ENCODE measurements at places on chromosomes 1 and 21.
A peak's percentile ranks its signal among the peaks of the same experiment; 100 is the strongest.

GRCh38 chr21:36059823-36060158 is 535 bp downstream of the SETD4 start:
- DNase-seq: no peak

DNA sequence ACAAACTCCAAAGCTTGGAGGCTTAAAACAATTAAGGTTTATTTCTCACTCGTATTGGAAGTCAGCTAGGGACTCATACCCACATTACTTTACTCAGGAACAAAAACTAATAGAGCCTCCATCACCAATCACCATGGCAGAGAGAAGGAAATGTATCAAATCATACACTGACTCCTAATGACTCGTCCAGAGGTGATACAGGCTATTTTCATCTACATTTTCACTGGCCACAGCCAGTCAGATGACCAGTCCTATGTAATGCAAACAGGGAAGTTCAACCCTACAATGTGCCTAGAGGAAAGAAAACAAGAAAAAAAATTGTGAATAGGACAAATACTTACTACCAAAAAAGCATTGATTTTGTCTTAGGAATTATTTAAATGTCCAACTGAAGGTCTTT is 110.3 kb downstream of the SEC16B start:
- DNase-seq: no peak

GRCh38 chr21:25215698-25216384 is 391.4 kb downstream of the MRPL39 start:
- DNase-seq: no peak

DNA sequence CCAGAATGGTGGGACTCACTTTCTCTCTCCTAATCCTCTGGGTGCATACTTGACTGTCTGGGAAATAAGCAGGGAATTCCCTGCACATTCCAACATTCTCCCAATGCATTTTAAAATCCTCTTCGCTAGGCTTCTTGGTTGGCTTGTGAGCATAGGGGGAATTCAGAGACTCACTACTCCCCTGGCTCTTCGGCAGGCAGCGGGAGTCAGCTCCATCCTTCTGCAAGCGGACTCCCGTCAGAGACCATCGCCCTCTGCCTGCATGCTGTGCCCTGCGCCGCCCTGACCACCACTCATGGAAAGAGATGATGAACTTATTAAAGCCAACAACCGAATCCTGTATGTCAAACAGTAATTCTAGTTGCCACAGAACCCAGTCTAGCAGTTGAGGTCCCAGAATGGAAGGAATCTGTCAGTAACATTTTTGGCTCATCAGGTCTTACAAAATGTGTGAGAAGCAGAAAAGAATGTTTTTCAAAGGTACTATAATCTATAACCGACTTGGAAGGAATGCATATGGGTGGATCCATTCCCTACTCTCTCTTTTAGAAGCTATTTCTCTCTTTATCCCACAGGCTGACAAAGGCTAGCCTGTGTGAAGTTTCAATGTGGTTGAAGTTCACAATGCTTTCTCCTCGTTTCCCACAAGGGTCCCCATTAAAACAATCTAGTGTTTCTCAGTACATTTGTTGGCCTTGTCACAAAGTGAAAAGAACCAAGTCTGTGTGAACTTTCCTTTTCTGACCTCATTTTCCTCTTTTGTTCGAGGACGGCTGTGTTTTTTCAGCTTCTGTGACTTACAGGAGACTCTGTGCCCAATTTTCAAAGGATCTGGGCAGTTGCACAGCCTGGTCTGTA is 119.1 kb upstream of the ADAR start:
- no peak for DNase-seq

GRCh38 chr1:158353303-158354075 is at the start of gene CD1E:
CD1E (plus strand) TSS chr1:158353894; CDS start chr1:158353989, 95 bp downstream.
- no peak for DNase-seq

DNA sequence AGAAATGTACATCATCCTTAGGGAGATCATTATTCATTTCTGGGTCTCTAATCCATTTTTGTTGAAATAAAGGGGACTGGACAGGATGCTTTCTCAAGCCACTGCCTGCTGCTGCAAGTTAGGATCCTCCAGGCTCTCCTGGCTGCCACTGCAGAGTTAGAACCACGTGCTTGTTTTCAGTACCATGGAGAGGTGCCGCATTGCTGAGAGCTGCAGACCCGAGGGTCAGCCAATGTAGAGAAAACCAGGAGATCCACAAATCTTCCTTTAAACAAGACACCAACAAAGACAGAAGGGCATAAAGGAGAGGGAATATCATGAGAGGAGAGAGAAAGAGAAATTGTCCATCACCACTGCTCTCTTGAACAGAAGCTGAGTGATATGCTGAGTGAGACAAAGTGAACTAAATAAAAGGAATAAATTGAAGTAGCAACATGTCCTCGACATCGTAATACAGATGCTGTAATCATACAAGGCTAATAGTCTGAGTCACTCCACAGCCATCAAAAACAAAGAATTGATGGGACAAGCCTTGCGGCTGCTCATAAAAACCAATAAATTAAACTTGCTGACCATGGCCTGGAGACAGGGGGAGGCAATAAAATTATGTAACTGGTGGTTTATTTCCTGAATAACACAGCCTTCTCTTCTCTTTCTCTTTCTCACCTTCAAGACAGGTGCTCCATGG is 255.7 kb downstream of the OMA1 start:
- DNase-seq: no peak

- DNase-seq: no peak
Measured at GRCh38 chr1:26689504-26689903, 6.3 kb upstream of the ARID1A start.

GRCh38 chr1:90922996-90923395 is 98.8 kb downstream of the ZNF644 start:
- DNase-seq: no peak

GRCh38 chr1:22292011-22292788 is 149.3 kb upstream of the WNT4 start:
- no peak for DNase-seq

- peak; percentile 63 for DNase-seq
Measured at GRCh38 chr1:43454270-43455011, 710 bp upstream of the HYI start.

DNA sequence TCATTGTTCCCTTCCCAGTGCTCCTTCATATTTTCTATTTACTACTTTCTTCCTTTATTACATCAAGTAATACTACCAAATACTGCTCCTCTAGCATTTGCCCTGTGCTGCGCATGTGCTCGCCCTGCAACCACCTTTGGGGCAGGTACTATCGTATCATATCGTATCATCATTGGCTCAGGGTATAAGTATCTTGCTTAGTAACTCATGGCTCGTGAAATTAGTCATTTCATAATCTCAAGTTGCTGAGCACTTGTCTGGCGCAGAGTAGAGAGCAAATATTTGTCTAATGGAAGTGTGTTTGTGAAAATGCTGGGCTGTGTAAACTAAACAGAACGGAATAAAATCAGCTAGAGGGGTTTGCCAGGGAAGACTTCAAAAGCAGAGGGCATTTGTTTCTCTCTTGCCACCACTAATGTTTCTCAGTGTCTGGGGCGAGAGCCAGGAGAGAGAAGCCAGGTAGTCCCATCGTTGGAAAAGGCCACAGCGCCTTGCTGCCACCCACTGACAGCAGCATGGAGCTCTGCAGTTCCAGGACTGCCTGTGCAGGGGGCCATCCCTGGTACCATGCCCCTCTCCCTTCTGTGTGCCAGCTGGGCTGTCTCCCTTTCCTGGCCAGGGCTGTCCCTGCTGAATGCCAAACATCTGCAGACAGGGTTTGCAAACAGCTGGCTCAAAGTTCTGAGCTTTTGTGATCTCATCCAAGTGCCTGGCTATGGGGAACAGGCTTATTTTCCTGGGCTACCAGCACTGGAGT is 20.0 kb upstream of the CPT2 start:
- no peak for DNase-seq

GRCh38 chr1:41999884-42000283 is 81.2 kb upstream of the HIVEP3 start:
- no peak for DNase-seq

- DNase-seq: no peak
Measured at GRCh38 chr21:36047139-36047538, 13.2 kb downstream of the SETD4 start.
